Activated CD4-positive, alpha-beta T cell treated with anti-CD3 and anti-CD28 coated beads for 1 hour (primary cell): ENCODE measurements at places on chromosomes 2 and 18.

GRCh38 chr2:222598611-222599010 lies 57.3 kb downstream of the FARSB start:
- DNase-seq: no peak

GRCh38 chr2:29522951-29523669 lies 398.3 kb downstream of the ALK start:
- DNase-seq: no peak

DNA sequence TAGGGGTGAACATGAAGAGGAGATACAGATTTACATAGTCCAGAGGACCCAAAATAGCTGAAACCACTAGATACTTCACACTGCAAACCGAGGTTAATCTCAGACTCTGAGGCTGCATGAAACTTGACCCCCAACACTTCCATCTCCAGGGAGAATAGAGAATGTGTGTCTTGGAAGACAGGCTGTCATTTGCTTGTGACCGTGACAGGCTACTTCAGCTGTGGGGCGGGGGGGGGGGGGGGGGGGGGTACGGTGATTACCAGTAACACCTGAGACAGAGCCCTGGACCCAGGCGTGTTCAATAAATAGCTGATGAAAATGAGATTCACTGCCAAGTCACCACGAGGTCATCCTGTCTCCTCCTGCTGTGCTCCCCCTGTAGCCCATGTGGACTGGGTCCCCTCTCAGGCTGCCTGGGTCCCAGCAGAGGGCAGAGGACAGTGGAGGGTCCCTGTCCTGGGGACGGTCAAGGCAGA lies 5.7 kb upstream of the KLHL29 start:
- DNase-seq: no peak

GRCh38 chr2:68250652-68251186 lies 1.6 kb downstream of the PPP3R1 start:
- DNase-seq: no peak

DNA sequence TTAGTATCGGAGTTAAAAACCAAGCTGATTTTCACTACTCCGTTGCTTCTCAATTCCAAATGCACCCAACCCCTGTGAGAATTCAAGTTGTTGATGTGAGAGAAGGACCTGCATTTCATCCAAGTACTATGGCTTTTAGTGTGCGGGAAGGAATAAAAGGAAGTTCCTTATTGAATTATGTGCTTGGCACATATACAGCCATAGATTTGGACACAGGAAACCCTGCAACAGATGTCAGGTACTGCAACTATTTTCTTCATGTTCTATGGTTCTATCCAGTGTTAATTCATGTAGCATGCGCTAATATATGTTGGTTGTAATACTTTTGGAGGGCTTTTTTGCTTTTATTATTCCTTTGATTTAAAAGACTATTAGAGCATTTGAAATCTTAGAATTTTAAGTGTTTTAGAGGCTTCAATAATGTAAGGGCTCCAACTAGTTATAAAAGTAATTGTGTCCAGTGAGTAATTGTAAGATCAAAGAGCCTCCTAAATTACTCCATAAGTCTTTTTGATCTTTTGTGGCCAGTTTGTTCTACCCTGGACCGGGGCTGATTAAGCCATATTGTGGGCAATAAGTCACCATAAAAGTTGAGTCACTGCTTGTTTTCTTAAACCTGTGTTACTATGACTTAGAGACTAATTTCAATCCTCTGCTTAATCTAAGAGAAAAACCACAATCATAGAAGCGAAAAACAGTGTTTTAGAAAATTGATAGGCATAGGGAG lies 22.9 kb downstream of the DSG4 start:
- DNase-seq: no peak

DNA sequence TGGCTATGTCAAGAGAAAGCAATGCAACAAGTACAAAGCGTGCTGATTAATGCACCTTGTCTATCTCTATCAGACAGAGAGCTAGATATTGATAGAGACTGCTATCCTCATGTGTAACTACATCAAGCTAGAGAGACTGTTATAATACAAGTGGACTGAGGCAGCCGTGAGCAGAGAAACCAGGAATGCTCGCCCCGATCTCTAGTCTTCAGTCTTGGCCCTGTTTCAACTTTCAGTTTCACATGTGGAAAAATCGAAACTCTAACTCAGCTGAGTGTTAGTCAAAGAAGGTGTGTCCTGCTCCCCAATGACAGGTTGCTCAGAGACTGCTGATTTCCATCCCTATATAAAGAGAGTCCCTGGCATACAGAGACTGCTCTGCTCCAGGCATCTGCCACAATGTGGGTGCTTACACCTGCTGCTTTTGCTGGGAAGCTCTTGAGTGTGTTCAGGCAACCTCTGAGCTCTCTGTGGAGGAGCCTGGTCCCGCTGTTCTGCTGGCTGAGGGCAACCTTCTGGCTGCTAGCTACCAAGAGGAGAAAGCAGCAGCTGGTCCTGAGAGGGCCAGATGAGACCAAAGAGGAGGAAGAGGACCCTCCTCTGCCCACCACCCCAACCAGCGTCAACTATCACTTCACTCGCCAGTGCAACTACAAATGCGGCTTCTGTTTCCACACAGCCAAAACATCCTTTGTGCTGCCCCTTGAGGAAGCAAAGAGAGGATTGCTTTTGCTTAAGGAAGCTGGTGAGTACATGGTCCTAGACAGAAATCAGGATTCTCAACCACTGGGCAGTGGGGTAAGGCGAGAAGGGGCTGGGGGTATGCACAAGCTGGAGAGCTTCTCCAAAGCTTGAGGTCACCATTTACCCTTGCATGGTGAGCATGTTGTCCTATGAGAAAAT lies at the start of gene RSAD2:
Gene RSAD2 (plus strand): TSS at position 376 of the 903 bp plus-strand sequence. CDS start 24 bp downstream, at position 400.
- peak; percentile 78 for DNase-seq

DNA sequence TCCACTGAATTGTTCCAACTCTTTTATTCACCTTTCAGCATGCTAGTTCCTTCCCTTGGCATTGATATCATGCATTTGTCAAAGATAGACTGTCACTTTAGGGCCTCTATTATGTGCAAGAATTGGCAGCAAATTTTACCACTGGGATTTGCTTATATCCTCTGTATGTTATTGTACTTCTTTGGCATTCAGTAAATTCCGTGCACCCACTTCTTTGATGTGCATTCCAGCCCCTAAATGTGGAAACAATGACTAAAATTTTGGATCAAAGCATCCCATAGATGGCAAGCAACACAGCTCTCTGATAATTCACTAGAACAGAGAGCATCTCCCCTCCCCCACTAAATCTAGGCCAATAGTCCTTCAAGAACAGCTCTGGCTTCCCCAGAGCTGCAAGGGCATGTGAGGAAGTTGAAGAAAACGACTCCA lies 399.0 kb upstream of the HNRNPA3 start:
- no peak for DNase-seq

GRCh38 chr18:62432176-62432575 lies 90.6 kb upstream of the ZCCHC2 start:
- no peak for DNase-seq

GRCh38 chr18:52319424-52319983 lies 20.5 kb upstream of the DCC start:
- no peak for DNase-seq
